Panc1 (cell line): ENCODE measurements at places on chromosomes 2 and 18. TPM values are rescaled to one million over a fixed set of nuclear protein-coding genes. Genes with fewer than 3 reads are reported as not detected.

- H3K27ac ChIP-seq: peak overlapping the region; percentile 41; the same call in 1 of the 2 replicates
- no peak for DNase-seq
- H3K4me3 ChIP-seq: no peak overlapping the region
- peaks cover 27% of the 10 kb centered on the region for H3K36me3 ChIP-seq
- H3K27me3 ChIP-seq: no peaks in the 10 kb centered on the region
Observed at GRCh38 chr2:128187032-128187654, 96.1 kb downstream of the UGGT1 start.

DNA sequence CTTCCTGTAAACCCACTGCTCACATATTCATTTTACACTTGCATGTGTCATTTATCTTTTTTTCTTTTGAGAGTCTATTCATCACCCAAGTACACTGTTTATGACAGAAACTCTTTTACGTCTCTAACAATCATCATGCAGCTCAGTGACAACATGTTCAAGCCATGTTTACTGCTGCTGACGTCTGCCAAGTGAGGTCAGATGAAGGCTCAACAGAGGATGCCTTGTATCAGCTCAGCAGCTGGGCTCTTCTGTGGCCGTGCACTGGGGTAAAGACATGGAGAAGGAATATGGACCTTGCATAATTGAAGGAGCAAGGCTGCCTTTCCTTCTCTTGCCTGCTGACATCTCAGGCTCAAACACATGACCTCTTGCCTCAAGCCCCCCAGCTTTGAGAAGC lies 99.6 kb downstream of the ADD2 start:
- H3K4me1 ChIP-seq: no peaks in the 10 kb centered on the region
- no peak for DNase-seq
- H3K27me3 ChIP-seq: no peaks in the 10 kb centered on the region; the same call in 1 of the 2 replicates
- no peak overlapping the region for H3K4me3 ChIP-seq
- no peaks in the 10 kb centered on the region for H3K36me3 ChIP-seq
- no peak overlapping the region for H3K27ac ChIP-seq

GRCh38 chr2:112782234-112782799 lies 2.0 kb downstream of the IL1A start:
- no peak for DNase-seq
- no peaks in the 10 kb centered on the region; the same call in 1 of the 2 replicates for H3K27me3 ChIP-seq
- no peak overlapping the region for H3K27ac ChIP-seq
- H3K4me1 ChIP-seq: no peaks in the 10 kb centered on the region
- no peak overlapping the region for H3K4me3 ChIP-seq

The NEU2 gene
- not detected for total RNA-seq

DNA sequence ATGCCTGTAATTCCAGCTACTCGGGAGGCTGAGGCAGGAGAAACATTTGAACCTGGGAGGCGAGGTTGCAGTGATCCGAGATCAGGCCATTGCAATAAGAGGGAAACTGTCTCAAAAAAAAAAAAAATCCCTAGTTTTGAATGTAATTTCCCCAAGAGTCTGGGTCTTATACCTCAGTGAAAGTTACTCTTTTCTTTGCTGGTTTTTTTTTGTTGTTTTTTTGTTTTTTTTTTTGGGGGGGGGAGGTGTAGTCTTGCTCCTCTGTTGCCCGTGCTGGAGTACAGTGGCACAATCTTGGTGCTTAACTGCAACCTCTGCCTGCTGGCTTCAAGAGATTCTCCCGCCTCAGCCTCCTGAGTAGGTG lies 22.8 kb downstream of the EML4 start:
- H3K4me1 ChIP-seq: peaks cover 61% of the 10 kb centered on the region
- no peak overlapping the region for H3K27ac ChIP-seq
- no peaks in the 10 kb centered on the region for H3K36me3 ChIP-seq
- no peaks in the 10 kb centered on the region for H3K27me3 ChIP-seq
- no peak for DNase-seq
- no peak overlapping the region for H3K4me3 ChIP-seq

The TMEM163 gene
- not detected for total RNA-seq
